COLO829 (cell line): ENCODE measurements at places on chromosomes 2 and 18.

- no peak for DNase-seq
These were observed 36.2 kb downstream of the ADNP2 start for GRCh38 chr18:80145196-80145804.

DNA sequence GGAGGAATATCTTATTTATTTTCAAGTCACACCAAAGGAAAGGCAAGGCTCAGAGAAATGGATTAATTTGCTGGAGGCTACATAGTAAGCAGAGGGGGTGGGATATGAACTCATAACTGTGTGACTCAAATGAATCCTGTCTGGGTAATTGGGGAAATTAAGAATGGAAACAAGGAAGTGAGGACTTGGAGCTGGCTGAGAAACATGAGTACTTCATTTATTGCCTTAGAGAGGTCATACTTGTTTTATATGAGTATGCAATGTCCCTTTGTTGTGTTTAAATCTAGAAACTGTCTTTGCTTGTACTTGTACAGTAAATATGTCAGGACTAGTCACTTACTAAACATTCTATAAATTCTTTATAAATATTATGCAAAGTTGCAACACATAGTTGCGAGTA, 2166.7 kb upstream of the PIK3C3 start:
- DNase-seq = no peak

- no peak for DNase-seq
These were observed 114.0 kb downstream of the STPG4 start for GRCh38 chr2:47041063-47041462.

DNA sequence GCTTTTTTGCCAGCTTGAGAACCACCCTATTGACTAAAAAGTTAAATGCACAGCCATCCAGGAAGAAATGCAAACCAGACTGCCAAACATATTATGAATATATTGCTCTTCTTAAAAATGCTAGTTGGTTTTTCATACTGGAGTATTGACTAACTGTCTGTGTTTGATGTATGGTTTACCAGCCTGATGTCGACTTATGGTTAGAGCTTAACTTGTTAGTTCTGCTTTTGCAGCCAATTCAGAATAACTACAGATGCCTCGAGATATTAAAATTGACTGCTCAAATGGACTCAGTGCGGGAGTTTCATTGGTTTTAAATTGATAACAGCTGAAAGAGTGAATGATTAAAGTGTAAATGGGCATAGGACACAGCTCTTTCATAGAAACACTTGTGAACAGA, 369.8 kb downstream of the ARHGAP15 start:
- DNase-seq = no peak

DNA sequence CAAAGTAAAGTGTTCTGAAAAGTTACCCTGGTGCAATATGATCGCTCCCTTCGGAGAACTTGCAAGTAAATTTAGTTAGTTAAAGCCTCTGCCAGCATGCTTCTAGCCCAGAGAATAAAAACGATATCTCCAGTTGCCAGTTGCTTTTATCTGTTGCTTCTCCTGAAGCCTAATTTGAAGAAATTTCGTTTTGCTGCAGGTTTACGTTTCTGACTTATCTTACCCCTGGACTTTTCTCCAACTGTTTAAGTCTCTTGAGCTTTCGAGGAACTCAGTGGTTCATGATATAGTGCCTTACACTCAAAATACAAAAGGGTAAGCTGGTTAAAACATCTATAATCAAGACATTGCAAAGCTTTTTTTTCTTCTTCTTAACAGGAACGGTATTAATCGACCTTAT, 131.1 kb downstream of the FAM161A start:
- no peak for DNase-seq

DNA sequence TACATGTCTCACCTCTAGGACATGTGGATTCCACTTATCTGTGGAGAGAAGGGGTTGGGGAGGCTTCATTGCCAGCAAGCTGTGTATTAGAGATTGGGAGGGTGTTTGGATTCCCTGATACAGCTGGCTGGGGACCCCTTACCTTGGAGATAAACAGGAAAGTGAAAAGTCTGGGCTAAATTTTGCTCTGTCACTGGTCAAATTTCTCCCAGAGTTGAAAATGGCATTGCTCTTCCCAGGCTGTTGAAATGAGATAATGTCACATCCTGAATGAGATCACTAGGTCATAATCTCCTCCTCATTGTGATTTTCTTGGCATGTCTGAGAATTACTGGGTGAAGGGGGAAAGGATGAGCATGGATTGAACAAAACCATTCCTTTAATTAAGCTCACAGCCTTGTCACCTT, 265.0 kb upstream of the PARD3B start:
- no peak for DNase-seq

GRCh38 chr18:25261768-25262167, 90.2 kb downstream of the ZNF521 start:
- no peak for DNase-seq

- DNase-seq = no peak
These were observed 61.8 kb upstream of the DCC start for GRCh38 chr18:52278191-52278590.

DNA sequence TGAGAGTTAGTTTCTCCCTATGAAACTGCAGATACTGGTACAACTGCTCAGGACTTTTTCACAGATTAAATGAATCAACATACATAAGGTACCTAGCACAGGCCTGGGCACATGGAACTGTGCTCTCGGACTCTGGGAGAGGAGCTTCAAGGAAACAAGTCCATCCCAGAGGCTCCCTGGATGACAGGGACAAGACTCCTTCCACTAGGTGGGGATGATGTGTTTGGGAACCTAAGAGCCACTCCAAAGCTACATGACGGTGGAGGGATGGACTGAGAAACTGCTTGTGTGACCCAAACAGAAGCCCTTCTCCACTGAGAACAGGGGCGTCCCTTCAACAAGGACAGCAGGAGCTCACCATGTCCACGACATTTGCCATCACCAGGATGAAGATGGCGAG, 37.1 kb downstream of the CENPO start:
- no peak for DNase-seq

DNA sequence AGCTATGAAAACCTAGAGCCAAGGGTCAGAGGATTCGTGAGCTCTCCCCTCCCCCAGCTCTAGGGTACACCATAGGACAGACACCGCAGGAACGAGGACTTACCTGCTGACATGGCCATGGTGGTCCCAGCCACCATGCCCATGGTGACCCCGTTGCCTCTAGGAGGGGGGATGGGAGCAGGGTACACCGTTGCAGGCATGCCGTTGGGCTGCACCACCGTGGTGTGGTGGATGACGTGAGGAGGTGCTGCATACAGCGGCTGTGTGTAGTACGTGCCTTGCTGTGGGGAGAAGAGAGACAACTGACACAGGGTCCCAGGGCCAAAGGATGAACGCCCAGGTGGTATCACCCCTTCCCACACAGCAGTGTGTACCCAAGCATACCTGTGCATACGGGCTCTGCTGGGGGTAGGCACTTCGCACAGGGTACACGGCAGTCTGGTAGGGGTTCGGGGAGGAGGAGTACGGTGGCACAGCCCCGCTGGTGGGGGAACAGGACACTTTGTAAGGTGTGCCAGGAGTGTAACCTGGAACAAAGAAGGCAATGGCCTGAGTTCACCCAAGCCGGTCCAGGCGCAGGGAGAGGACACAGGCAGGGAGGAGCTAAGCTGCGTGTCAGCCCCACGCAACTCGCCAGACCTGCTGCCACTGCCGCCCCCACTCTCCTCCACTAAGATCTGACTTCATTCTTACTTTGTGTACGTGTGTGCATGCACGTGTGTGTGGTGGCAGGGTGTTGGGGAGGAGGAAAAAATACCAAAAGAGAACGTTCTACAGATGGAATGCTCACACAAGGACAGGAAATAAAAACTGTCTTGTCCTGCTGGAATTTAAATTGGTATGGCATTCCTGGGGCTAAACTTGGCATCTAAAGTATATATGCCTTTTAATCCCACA, 37.8 kb downstream of the FAM168B start:
- peak; percentile 10 for DNase-seq

DNA sequence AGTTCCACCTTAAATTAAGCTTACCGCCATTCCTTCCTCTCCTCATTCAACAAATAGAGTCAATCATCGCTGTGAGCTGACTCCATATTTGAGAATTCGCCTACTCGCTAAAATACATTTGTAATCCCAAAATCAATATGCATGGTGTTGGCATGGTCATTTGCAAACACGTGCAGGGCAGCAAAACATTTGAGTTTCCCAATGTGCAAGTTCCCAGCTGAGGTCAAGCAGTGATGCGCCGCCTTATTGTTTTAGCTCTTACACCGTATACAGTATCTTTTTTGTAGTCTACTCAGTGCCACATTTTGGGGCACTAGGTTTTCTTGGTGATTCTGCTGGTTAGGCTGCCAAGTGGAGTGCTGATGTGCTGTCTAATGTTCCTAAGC, 73.3 kb upstream of the MGAT4A start:
- no peak for DNase-seq

- no peak for DNase-seq
These were observed 3.7 kb upstream of the IL37 start for GRCh38 chr2:112907001-112907949.

DNA sequence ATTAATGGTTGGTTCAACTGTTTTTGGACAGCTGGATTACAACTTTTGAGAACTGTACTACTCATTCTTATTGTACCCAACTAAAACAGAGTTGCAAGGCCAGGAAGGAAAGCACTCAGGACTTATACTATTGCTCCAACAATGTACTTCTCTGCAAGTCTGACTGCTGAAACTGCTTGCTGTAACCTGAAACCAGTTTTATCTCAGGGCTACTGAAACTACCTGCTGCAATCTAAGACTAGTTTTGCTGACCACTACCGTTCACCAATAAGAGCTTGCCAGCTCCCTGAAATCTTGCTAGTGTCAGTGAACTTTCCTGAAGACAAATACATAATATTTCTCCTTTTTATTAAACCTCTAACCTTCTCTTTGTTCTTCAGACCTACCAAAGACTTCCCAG, 157.3 kb downstream of the CDCA7 start:
- DNase-seq = no peak

- DNase-seq = no peak
These were observed 52.6 kb downstream of the CHN1 start for GRCh38 chr2:174952607-174953006.

DNA sequence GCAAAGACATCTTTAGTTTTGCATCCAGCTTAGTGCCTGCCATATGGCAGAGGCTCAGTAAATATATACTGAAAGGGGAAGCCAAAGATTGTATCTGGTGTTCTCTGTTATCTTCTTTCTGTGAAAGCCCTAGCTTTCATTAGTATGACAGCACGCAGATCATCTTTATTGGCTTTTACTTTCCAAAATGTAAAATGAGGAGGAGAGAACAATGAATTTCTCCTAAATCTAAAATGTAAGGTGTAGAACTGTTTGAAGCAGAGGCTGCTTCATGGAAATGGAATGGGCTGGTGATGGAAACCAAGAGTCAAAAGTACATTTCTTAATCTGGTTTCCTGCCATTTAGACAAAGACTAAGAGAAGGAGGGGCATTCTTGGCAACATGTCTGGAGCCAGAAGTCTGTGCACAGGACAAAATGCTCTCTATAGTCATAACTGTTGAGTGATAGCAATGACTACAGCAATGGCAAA, 1029.9 kb upstream of the PIK3C3 start:
- DNase-seq = no peak

DNA sequence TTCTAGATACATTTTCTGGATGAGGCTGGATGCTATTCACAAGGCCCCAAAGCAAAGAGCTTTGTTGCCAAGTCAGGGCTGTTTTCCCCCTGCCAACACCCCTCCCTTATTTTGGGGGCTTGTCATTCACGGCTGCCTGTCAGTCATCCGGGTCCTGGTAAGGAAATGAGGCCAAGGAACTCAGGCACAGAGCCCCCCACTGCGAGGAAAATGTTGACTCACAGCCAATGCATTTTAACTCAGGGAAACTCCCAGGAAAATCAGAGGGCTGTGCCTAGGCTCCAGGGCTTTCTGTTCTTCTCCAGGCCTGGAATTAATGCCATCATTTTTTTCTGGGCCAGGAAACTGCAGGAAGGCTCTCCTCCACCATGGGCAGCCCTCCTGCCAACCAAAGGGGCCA, 241.1 kb downstream of the SMAD2 start:
- DNase-seq = no peak

- no peak for DNase-seq
These were observed 125.5 kb downstream of the LOXHD1 start for GRCh38 chr18:46531482-46531881.

- DNase-seq = no peak
These were observed 59.6 kb downstream of the HPCAL1 start for GRCh38 chr2:10362096-10362897.

DNA sequence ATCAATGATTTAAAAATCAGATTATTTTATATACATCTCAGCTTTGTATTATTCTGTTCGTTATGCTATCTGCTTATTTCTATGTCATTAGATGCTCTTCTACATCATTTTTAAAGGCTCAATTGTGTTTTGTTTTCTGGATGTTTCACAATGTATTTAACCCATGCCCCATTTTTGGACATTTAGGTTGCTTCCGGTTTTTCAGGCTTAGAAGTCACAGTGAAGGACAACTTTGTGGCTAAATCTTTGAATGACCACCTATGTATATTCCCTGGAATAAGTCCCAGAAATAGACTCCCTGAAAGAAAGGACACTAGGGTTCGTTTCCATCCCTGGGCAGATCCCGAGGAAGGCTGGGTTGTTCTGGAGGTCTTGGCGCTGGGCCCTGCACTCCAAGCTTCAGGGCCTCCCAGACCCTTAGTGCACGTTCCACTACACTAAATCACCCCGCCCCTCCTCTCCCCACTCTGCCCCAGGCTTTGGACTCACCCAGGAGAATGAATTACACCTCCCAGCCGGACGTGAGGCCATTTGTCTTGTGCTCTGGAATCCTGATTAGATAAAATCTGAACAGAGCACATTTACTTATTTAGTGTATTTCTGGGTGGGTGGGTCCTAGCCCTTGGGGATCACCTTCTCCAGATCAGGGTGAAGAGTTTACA, 188.2 kb downstream of the ZFP36L2 start:
- no peak for DNase-seq

DNA sequence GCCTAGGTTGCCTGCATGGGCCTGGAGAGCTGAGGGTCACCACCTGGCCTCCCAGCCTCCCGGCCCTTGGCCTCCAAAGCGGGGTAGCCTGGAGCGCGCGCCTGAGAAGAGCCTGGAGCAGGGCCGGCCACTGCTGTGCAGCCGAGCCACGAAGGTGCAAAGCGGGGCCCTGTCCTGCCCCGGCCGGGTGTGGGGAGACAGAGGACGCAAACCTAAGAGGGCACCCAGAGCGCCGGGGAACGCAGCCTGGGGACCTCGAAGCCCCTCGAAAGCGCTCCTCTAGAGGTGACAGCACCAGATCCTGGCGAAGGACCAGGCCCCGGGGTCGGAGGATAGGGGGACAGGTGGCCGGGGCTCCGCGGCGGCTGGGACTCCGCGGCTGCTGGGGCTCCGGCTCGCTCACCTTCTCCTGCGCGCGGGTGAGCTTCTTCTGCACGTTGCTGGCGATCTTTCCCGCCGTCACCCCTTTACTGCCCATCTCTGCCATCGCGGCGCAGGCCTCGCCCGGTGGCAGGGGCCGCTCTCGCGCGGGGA, 430 bp downstream of the BIN1 start:
- no peak for DNase-seq

GRCh38 chr18:10391506-10391905, 62.9 kb upstream of the APCDD1 start:
- no peak for DNase-seq
